HT-29 (cell line): ENCODE measurements at places on chromosomes 4 and X. TPM values are rescaled to one million over a fixed set of nuclear protein-coding genes. Genes with fewer than 3 reads are reported as not detected.
A peak's percentile ranks its signal among the peaks of the same experiment; 100 is the strongest.

GRCh38 chr4:2057382-2058065, 1.6 kb upstream of the NAT8L start:
- no peak for DNase-seq

DNA sequence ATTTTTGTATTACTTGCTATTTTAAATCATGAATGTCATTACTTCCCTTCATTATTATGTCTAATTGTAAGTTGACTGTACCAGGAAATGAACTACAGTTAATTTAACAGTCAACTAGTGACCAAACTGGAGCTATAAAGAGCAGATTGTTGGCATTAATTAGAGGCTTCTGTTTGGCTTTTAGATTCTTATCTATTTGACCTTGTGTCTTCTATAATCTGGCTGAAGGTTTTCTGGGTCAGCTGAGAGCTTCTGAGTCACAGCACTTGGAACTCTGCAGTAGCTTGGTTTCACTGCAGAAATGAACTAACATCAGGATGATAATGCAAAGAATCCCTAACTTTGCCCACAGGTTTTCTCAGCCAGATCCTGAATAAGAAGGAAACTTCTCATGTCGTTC, 169.2 kb upstream of the LEF1 start:
- DNase-seq: peak; percentile 9

DNA sequence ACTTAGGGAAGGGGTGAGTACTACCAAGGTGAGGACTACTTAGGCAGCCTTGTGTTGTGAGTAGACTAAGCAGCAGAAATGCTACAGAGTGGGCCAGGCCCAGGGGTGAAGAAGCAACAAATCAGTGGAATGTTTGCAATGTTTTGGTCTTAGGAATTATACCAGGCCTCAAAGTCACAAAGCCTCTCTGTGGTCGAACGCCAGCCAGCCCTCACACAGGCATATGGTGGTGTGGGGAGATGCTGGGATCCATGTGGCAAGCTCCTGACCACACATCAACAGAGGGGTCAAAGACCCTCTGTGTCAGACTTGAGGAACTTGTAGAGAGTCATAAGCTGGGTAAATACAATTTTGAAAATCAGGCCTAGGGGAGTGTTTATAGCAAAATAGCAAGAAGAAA, 153.8 kb upstream of the KLF3 start:
- DNase-seq: no peak

DNA sequence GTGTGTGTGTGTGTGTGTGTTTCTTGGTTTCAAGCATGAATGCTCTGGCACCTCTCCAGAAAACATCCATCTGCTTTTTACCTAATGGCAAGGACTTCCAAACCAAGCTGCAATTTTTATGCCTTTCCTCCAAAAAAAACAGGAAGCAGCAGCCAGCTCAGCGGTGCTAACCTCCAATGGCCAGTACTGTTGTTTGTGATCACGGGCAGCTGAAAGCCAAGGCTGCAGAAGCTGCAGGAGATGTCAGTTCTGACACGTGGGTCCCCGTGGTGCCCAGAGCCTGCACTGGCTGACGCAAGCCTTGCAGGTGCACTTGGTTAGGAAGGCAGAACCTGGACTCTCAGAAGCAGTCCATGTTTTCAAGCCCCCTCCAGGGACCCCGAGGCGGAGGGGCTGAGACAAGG, 313.6 kb upstream of the DDX53 start:
- DNase-seq: no peak

- no peak for DNase-seq
These were observed 369.7 kb upstream of the DIAPH2 start for GRCh38 chrX:96314985-96315384.

DNA sequence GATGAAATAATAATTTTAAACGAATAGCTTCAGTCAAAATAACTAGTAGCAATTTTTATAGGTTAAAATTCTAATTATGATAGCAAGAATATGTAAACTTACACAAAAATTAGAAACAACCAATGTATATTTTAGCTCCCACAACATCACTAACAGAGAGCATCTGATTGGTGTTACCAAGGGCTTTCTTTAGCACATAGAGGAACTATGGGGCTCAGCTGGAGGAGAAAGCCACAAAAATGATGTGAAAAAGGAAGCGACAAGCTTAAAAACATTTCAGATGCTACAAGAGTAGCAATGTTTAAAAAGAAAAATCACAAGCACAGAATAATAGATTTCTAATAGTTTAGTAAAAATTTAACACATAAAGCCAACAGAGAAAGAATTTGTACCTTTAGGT, 56.3 kb downstream of the ATP8A1 start:
- no peak for DNase-seq

- DNase-seq: peak; percentile 2
These were observed 55.7 kb upstream of the PPARGC1A start for GRCh38 chr4:23945451-23946017.

DNA sequence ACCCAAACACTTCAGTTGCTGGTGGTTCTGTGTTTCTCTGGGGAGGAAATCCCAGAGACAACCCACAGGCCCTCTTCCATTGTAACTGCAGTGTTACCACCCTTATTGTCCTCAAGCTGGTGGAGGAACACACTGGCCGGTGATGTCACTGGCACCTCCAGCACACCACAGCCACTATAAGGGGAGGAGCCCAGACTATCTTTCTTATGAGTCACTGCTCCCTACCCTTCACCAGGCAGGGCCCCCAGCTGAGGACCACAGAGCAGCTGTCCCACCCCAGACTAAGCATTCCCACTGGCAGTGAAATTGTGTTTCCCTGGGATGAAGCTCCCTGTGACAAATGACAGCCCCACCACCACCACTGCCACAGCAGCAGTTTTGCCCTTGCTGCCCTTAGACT, 171.8 kb upstream of the FGF16 start:
- DNase-seq: no peak

- peak; percentile 77 for DNase-seq
These were observed 146.4 kb downstream of the GPC3 start for GRCh38 chrX:133838761-133839676.

GRCh38 chr4:124710015-124710741, 2.4 kb downstream of the ANKRD50 start:
- peak; percentile 27 for DNase-seq

- DNase-seq: no peak
These were observed 1.4 kb upstream of the ZFX start for GRCh38 chrX:24148121-24148520.

DNA sequence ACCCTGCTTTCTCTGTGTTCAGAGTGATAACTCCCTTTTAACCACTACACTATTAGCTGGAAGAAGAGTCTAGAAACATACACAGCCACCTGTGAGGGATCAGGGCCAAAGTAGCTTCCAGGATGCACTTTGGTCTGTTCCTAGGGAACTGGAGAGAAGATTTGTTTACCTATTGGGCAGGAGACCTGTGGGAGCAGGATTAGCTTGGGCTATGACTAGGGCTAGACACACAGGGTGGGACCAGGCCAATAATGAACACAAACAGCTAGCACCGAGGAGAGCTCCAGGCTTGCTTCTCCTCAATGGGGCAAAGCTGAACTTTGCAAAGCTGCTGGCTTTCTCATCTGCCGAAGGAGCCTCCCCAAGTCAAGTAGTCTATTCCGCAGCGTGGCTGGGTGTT, 24.4 kb upstream of the MAP7D3 start:
- peak; percentile 60 for DNase-seq

GRCh38 chr4:149238097-149238496, 577.5 kb downstream of the IQCM start:
- no peak for DNase-seq

DNA sequence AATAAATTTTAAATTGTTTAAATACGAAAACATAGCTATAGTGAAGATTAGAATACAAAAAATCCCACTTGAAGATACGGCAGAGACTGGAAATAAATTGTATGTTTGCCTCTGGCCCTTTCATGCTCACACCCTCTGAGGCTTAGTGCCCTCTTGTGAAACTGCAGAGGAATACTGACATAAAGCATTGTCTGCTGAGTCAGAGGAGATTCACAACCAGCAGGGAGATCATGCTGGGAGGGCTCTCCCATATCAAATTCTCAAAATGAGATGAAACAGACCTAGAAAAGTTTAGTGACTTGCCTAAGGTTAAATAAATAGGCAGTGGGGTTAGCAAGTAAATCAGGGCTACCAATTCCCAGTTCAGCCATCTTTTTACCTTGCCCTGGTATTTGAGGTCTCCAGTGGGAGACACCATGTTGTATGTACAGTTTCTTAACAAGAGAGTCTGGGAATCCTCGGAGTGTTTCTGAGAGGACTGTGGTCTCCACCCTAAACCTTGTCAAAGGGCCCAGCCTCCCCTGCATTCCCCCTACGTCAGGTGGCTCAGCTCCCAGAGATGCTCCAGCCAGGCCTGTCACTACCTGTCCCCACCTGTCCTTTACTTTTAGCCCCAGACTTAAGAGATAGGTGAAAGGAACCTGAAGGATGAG, 581.4 kb upstream of the DIPK2B start:
- peak; percentile 37 for DNase-seq

GRCh38 chr4:53711926-53712325, 120.6 kb upstream of the LNX1 start:
- no peak for DNase-seq

- no peak for DNase-seq
These were observed 16.4 kb upstream of the SRPX start for GRCh38 chrX:38236901-38237615.

DNA sequence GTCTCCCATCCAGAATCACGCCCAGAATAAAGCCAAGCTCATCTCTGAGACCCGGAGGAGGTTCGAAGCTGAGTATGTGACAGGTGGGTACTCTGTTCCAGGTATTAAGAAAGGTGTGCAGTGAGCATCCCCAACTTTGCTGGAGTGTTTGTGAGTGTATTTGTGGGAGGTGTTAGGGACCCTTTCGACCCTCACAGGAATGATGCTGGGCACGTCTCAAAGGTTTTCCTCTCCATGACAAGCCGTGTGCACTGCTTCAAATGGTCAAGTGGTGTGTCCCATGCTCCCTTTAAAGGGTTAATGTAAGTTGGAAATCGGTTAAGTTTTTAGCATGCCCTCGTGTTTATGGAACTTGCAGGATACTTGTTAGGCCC, 442 bp downstream of the MOSPD2 start:
- DNase-seq: peak; percentile 12

Gene NLRP2B
- total RNA-seq: not detected in 2 replicates

Gene CXorf65
- total RNA-seq: not detected in 2 replicates

Gene STIM2
- 24.3 and 27.9 TPM in 2 replicates for total RNA-seq

Gene MSX1
- 0.03 and 0.18 TPM in 2 replicates for total RNA-seq

Gene OPRPN
- not detected in 2 replicates for total RNA-seq

Gene PPP4R3C
- total RNA-seq: not detected in 2 replicates

Gene EREG
- 67.4 and 74.0 TPM in 2 replicates for total RNA-seq

Gene MRFAP1L1
- total RNA-seq: 41.6 and 43.4 TPM in 2 replicates

Gene RASGEF1B
- 3.5 and 6.3 TPM in 2 replicates for total RNA-seq

Gene DKK2
- total RNA-seq: not detected in 2 replicates

Gene PAPSS1
- total RNA-seq: 23.4 and 23.9 TPM in 2 replicates

Gene AKAP14
- total RNA-seq: not detected in 2 replicates
